ENCODE measurements at places on chromosomes 5 and 9. TPM values are rescaled to one million over a fixed set of nuclear protein-coding genes. Genes with fewer than 3 reads are reported as not detected.
A peak's percentile ranks its signal among the peaks of the same experiment; 100 is the strongest.

GRCh38 chr9:72978744-72979143 lies 25.9 kb upstream of the ALDH1A1 start:
- DNase-seq: peak; percentile 28

The MOB3B gene
- not detected for total RNA-seq

The C5orf52 gene
- not detected for total RNA-seq

- DNase-seq: no peak
These were observed 3.1 kb downstream of the RNF38 start for GRCh38 chr9:36396985-36397384.

- DNase-seq: no peak
These were observed 24.4 kb upstream of the PPP1R2B start for GRCh38 chr5:156825688-156826087.

GRCh38 chr5:158086856-158087255 lies 227.9 kb upstream of the CLINT1 start:
- DNase-seq: no peak

The ECSCR gene
- 0.61 TPM for total RNA-seq

DNA sequence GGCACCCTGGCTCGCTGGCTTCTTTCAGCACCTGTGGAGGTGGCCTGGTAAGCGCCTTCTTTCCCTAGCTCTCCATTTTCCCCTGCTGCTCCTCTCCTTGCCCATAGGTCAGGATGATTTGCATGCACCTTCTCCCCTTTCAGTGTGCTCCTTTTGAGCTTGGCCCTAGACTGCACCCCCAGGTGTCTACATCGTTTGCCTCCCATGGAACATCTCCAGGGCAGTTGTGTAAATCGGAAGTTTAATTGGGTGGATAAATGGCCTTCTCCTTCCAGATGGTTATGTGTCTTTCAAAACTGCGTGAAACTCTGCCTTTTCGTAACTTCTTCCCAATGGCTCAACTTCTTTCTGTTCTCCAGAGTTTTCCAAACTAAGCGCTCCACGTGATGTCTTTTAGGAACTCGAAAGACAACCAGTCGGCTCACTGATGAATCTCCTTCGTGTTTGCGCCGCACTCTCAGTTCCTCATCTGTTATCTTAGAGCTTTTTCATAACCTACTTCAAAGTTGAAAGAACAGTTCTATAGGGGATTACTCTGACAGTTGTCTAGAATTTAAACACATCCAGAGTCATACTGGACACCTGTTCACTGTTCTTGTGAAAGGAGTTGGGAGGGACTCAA lies 1.7 kb downstream of the ADAMTS19 start:
- DNase-seq: no peak

The PCDHB5 gene
- total RNA-seq: 0.32 TPM

GRCh38 chr5:52998552-52999313 lies 9.6 kb downstream of the ITGA2 start:
- DNase-seq: no peak

The HMCN2 gene
- total RNA-seq: not detected

GRCh38 chr9:135046739-135047350 lies 40.6 kb upstream of the OLFM1 start:
- no peak for DNase-seq

DNA sequence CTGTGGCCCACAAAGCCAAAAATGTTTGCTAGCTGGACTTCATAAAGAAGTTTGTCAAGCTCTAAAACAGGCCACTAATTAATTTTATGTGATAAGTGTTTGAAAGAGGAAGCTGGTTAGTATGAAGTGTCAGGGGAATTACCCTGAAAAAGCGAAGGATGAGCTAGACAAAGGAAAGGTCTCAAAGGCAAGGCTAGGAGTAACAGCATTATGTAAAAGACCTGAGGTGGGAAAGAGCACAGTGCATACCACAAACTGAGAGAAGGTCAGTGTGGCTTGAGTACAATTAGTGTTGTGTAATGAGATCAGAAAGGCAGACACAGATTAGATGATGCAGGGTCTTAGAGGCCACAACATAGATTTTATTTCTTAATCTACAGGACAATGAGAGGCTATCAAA lies 29.6 kb downstream of the RC3H2 start:
- no peak for DNase-seq

Measured in HFFc6 (cell line).